ENCODE measurements at places on chromosomes 2 and 18.

DNA sequence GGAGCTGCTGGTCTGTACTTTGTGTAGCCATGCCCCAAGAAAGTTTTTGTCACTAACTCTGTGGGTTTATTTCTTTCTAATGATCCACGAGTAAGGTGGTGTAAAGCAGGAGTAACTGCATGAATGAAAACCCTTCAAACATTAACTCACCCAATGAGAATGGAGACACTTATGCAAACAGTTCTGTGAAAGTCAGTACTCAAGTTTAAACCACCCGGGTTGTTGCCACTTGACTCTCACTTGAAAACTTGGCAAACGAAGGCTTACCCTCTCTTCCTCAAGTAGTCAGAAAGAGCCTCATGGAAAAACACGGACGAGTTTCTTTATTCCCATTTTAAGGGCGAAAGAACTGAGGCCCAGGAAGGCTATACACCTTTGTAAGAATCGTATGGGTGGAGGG, 117.5 kb downstream of the MMADHC start:
- DNase-seq: no peak

DNA sequence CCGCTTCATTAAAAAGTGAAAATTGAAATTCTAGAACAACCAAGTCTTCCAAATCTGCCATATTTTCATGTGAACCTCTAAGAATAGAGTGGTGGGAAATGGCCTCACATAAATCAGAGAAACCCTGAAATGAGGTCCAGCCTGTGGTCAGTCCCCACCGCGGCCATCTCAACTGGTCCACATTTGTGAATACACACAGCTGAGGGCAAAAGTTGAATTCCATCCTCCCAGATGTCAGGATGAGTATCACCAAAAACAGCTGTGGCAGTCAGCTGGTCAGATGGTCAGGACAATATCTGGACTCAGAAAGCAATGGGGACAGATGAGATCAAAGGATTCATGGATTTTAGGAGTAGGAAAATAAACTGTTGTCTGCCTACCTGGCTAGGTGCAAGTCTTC, 219.4 kb upstream of the NCKAP5 start:
- no peak for DNase-seq

DNA sequence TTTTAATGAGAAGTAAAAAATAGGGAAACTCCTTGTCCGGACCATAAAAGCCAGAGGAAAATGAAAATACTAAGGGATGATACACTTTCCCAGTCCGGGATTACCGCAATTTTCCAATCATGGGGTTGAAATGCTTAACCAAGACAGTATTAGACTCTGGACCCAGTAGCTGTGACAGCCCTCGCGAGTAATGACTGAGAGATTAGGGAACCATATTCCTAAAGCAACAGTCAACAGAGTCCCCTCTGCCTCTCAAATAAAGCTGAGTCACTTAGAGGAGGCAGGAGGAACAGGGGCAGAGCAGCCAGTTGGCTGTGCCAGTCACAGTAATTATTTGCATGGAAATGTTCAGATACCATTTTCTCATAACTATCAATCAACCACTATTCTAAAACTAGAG, 34.8 kb downstream of the GPATCH11 start:
- DNase-seq: no peak

DNA sequence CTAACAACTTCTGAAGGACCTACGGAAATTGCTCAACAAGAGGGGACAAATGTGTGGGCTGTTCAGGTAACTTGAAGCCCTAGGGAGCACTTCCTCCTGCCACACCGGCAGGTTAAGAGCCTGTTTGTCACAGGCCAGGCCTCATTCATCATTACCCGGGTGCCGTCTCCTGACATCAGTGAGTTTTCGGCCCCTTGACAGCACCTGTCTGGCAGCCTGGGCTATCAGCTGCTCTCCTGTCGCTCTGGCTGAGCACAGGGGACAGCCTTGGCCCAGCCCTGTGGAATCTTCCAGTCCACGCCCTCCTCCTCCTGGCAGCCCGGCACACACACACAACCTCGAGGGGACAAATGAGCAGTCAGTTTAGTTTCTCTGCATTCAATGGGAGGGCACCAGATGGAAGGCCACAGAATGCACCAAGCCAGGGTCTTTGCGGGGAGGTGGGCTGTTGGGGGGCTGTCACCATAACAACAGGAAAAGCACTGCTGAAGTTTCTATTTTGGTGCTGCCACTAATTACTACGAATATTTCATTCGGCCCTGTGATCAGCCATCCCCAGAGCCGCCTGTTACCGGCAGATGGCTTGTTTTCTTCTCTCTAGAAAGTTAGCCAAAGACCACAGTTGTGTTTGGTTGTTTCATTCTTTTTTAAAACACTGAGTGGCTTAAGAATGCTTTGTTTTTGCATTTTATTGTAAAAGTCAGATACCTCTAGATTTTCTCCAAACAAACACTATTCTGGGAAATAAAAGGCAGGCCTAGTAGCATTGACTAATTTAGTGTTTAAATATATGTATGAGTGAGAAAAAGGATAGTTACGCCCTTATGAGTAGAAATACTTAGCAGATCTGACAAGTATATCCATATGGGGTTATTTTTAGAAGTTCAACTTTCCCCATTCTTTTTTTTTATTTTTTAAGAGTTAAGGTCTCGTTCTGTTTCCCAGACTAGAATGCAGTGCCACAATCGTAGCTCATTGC, 189.9 kb upstream of the NDUFV2 start:
- no peak for DNase-seq

DNA sequence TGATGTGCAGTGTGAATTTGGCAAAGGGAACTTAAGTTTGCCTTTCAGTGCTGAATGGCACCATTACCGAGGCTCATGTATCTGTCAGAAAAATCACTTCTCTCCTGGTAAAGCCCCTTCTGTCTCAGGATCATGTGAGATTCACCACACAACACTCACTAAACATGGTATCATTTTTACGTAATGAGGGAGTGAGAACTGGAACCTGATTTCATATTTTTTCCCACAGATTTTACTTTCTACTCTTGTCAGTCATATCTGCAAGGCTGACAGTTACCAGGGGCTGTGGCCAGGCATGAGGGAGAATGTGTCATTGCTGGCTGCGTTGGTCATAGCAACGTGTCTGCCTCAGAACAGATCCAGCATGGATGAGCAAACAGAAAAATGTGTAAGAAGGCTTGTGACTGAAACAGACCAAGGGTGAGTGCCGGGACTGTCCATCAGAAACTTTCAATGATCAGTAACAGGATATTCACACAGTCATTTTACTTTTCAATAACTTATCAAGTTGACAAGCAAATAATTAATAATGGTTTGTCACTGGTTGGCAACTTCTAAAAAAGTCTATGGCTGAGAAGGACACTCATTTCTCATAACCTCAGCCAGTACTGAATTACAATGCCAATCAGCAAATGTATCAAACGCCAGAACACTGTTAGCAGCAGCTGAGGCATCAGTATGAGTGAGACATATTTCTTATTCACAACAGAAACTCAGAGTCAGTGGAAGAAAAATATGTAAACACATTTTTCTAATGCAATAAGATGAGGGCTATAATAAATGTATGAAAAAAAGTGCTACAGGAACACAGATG, 100.5 kb downstream of the CDC42EP3 start:
- peak; percentile 82 for DNase-seq

GRCh38 chr2:101310090-101310833, 1.8 kb upstream of the RNF149 start:
- DNase-seq: no peak

DNA sequence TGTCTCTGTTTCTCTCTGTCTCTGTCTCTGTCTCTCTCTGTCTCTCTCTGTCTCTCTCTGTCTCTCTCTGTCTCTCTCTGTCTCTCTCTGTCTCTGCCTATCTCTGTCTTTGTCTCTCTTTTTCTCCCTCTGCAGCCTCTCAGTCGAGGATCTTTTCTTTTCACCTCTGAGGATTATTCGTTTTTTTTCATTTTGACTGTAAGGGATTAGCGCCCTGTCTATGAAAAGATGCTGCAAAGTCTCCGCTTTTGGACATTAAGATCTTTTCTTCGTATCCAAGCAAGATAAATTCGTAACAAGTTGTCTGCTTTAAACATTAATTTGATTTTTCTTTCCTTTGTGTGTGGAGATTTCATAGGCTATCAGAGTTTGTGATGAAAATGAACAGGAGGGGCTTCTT, 191.2 kb upstream of the TPO start:
- no peak for DNase-seq

DNA sequence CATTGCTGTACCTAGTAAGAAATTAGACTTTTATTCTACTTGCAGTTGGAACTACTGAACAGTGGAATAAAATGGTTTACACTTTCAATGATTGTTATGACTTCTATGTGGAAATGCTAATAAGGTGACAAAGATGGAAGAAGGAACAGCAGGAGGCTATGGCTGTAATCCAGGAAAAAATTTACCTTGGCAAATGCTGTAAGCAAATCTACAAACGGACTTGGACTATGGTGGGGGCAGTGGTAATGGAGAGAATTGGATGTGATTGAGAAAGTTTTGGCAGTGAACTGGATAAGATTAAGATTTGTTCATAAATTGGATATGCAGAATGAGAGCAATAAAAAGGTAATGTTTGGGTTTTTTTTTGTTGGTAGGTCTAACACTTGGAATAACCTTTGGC, 111.0 kb upstream of the ERBB4 start:
- no peak for DNase-seq

DNA sequence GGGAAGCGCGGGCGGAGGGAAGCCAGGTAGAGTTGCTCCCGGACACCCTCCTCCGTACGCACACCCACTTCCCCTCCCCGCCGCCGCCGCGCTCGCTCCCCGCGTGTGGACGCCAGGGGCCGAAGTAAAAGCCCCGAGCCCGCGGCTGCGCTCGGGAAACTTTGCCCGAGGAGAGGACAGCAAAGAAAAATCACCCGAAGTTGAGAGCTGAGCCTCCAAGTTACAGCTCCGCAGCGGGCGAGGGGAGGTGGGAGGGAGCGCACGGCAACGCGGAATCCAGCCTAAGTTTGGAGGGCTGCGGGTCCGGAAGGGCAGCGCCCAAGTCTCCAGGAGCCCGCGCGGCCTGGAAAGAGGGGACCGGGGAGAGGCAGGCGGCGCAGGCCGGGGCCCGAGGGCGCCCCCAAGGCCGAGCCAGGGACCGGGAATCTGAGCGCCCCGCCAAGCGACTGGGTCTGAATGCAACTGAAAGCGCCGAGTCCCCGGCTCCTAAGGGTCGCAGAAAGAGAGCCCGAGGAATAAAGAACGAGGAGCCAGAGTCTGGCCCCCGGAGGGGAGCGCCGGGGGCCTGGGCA, 706 bp upstream of the BCL11A start:
- DNase-seq: no peak

DNA sequence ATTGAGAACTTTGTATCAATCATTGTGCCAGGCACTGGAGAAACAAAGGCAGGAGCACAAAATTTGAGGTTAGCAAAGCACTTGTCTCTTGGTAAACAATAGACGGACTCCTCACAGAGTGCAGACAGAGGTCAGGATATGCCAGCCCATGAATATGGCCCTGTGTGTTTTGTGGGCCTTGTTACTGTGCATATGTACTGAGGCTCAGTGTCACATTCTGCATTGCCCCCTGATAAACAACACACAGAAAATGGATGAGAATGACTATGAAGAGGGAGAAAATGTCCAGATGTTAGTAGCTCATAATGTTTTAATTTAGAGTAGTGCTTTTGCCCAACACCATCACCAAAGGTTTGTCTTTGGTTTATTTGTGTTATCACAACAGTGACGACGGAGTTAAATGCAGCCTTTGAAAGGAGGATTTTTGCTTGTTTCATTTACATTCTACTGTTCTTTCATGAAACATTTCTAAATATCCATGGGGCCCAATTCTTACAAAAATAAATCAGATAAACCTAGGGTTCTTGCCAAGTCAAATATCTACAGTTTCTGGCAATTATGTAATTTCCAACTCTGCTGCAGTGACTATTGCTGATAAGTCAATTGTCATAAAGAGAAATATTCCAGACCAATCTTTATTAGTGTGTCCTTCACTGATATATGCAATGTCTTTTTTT, 14.6 kb upstream of the NT5C1B start:
- no peak for DNase-seq

- DNase-seq: no peak
Observed at GRCh38 chr18:44698518-44698917, 17.8 kb downstream of the SETBP1 start.

DNA sequence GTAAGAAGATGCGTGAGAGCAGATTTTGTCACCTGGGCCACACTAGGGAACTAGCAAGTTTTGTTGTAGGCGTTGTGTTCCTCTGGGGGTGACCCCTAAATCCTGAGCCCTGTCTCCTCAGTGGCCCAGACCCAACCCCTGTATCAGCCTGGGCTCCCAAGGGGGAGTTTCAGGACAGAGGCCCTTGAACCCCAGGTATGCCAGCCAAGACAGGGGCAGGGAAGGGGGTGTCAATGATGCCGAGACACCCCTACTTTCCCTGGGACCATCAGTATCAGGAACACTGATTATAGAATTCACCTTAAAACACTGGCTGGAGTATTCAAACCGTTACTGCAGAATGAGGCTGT, 39.1 kb upstream of the RPL31 start:
- no peak for DNase-seq

GRCh38 chr18:13147130-13147529, 71.4 kb upstream of the LDLRAD4 start:
- no peak for DNase-seq

DNA sequence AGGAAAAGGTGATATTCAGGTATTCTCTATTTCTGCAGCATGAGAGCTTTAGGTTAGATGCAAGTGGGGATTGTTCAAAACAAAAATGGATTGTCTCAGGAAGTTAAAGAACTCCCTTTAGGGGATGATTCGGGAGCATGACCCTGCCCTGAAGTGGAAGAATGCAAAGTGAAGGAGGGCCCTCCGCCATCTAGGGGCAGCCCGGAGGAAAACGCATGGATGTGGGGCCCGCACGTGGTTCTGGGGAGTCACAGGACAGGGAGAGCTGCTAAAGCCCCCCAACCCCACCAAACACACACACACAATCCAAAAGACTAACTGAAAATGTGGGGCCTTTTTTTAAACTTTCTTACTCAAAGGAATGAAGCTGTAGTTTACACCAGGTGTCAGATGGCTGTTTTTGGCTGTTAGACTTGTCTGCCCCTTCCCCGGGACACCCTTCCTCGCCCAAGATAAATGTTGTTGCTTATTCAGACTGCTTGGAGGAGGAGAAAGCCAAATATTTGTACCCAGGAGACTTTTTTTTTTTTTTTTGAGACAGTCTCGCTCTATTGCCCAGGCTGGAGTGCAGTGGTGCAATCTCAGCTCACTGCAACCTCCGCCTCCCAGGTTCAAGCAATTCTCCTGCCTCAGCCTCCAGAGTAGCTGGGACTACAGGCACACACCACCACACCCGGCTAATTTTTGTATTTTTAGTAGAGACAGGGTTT, 78.8 kb downstream of the HNRNPLL start:
- DNase-seq: no peak

All from HS-5 (cell line).